ENCODE measurements at places on chromosomes 12 and 14.

- no peak for DNase-seq
Measured at GRCh38 chr12:122840580-122841513, 5.6 kb downstream of the HIP1R start.

DNA sequence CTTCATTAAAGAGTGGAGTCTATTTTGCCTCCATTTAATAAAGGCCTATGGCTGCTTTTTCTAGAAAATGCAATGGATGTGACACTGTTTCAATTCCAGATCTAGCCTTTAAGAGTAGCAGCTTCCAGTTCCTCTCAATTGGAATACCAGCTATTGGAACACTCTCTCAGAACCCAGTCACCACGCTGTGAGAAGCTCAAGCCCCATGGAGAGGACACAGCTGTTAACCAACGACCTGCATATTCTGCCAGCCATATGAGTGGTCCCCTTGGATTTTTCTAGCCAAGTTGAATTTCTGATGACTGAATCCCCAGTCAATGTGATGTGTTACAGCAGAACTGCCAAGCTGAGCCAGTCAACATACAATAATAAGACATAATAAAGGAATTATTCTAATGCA lies 131.8 kb downstream of the TMTC3 start:
- no peak for DNase-seq

GRCh38 chr12:88420457-88420856 lies 159.8 kb downstream of the KITLG start:
- no peak for DNase-seq

- no peak for DNase-seq
Measured at GRCh38 chr12:11927286-11927935, 143.3 kb upstream of the BCL2L14 start.

- DNase-seq: peak; percentile 39
Measured at GRCh38 chr12:68180792-68181744, 21.5 kb upstream of the IFNG start.

GRCh38 chr12:53722450-53723041 lies 4.7 kb downstream of the CALCOCO1 start:
- DNase-seq: no peak

DNA sequence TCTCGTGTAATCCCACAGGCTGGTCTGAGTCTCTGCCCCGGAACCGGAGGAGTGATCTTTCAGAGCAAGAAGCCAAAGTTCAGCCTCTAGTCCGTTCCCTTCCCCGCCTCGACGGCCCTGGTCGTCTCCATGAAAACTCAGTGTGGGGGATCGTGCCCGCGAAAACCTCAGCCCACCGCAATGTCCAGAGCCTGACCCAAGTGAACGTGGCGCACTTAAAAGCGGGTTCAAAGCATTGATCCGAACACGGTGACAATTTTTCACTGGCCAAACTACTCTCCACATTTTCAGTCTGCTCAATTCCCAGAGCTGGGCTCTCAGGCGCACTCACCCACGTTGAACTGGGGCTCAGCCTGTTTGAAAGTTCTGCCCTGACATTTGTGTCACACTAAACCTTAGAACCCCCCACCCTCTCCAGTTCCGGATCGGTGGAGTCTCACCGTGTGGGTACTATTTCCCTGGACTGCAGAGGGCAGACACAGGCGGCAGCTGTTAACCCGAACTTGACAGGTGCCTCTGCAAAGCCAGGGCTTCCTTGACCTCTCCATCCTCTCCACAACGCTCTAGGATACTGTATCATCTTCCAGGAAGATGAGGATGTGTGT lies 886 bp upstream of the PRICKLE1 start:
- no peak for DNase-seq

DNA sequence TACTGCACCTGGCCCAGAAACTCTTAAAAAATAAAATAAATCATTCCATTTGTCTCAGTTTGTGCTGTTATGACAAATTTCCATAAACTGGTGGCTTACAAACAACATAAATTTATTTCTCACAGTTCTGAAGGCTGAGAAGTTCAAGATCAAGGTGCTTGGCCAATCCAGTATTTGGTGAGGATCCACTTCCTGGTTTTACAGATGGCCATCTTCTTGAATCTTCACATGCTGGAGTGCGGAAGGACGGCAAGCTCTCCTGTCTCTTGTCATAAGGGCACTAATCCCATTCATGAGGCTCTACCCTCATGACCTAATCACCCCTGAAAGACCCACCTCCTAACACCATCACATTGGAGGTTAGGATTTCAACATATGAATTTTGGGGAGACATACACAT lies 29.9 kb upstream of the MYBPC1 start:
- DNase-seq: no peak

DNA sequence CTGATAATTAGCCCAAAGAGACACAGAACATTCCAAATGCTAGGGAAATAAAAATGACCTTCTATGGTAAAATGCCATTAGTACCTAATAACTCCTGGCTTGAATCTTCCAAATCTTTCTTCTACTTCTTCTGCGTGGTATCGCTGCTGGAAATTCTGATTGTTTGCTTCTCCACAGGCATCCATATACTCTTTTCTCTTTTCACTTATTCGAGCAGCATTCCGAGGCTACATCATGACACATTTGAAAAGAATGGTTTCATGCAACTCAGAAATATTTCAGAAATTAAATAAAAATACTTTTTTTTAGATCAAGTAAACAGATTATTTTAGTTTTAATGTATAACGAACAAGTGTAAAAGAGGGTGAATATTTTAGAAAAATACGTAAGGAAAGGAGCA lies 18.9 kb downstream of the ZCCHC8 start:
- no peak for DNase-seq

- DNase-seq: peak; percentile 56
Measured at GRCh38 chr12:116358893-116359761, 81.6 kb upstream of the MED13L start.

- DNase-seq: no peak
Measured at GRCh38 chr12:3311491-3312103, 179.4 kb upstream of the PRMT8 start.

DNA sequence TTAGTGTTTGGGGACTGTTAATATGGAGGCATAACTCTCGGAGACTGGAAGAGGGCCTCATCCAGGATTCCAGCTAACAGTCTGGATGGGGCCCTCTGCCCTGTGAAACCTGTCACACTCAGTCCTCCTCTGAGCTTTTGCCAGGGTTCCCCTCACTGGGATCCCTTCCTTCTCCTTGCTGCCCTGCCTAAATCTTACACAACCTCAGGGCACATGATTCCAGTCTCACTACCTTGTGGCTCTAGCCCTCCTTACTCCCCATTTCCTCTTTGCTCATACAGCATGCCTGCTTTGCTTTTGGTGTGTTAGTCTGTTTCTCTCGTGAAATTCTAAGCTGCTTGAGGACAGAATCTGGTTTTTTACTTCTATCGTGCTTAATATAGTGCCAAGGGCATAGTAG lies 942 bp upstream of the GSG1 start:
- no peak for DNase-seq

DNA sequence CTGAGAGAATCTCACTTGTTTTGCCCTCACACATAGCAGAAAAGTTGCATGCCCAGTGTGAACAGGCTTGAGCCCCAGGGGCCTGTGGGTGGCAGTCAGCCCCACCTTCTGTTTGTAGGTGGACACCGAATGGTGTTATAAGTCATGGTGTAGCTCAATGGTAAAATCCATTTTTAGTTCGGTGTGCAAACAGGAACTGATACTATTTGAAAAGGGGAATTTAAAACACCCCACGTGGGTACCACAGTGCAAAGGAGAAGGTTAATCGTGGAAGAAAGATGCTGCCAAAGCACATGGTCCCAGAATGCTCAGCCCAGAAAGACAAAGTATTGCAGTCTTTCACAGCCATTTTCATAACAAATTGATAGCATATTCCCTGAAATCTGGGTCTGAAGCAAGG lies 71.8 kb upstream of the GZMB start:
- no peak for DNase-seq

All from activated CD4-positive, alpha-beta T cell treated with anti-CD3 and anti-CD28 coated beads for 4 hours (primary cell).